Cardiac septum (tissue), 1 donor: ENCODE measurements at places on chromosomes 1 and 21. TPM values are rescaled to one million over a fixed set of nuclear protein-coding genes. Genes with fewer than 3 reads are reported as not detected.

DNA sequence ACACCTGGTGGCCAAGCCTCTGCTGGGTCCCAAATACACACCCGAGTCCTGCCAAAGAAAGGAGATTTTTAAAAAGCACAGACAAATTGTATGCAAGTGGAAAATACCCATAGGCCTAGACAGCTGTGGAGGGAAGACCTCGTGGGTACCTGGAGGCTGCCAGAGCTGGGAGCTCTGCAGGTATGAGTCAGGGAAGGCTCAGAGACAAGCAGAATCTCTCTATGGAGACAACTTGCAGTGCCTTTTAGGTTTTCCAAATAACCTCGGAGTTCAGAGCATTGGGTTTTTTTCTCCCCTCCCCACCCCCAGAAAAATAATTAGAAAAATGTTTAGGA lies 127.7 kb downstream of the EDEM3 start:
- DNase-seq = no peak

The CD1E gene
- not detected for total RNA-seq

- DNase-seq = no peak
Observed at GRCh38 chr1:186499571-186499970, 38.7 kb upstream of the PDC start.

DNA sequence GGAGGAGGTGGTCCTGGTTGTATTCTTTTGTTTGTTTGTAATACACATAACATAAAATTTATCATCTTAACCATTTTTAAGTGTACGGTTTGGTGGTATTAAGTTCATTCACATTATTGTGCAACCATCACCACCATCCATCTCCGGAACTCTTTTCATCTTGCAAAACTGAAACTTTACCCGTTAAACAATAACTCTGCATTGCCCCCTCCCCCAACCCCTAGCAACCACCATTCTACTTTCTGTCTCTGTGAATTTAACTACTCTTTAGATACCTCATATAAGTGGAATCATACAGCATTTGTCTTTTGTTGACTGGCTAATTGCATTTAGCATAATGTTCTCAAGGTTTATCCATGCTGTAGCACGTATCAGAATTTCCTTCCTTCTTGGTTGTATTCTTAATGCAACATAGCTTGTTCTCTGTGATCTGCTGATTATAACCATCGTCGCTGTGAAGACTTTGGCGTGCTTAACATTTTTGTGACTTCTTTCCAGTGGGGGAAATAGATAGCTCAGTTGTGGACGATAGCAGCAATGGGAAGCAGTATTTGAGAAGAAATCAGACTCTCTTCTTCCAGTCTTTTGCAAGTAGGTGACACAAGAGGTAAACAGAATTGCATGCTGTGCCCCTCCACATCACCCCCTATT lies 117.5 kb upstream of the HOOK1 start:
- no peak for DNase-seq

GRCh38 chr1:51009381-51009780 lies 39.3 kb downstream of the CDKN2C start:
- no peak for DNase-seq

The KRTAP19-1 gene
- total RNA-seq = not detected

GRCh38 chr1:72336776-72337175 lies 54.4 kb upstream of the NEGR1 start:
- DNase-seq = no peak

DNA sequence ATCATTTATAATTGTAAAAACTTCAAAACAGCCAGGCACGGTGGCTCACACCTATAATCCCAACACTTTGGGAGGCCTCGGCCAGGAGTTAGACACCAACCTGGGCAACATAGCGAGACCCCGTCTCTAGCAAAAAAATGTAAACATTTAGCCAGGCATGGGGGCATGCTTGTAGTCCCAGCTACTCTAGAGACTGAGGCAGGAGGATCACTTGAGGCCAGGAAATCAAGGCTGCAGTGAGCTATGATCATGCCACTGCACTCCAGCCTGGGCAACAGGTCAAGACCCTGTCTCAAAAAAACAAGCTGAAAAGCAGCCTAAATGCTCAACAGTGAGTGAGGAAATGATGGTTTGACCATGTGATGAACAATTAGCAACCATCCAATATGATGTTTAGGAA lies 7.3 kb downstream of the C1orf167 start:
- DNase-seq = no peak

The KCND3 gene
- total RNA-seq = 14.2 TPM

GRCh38 chr1:93313026-93313425 lies 32.7 kb upstream of the DR1 start:
- no peak for DNase-seq

DNA sequence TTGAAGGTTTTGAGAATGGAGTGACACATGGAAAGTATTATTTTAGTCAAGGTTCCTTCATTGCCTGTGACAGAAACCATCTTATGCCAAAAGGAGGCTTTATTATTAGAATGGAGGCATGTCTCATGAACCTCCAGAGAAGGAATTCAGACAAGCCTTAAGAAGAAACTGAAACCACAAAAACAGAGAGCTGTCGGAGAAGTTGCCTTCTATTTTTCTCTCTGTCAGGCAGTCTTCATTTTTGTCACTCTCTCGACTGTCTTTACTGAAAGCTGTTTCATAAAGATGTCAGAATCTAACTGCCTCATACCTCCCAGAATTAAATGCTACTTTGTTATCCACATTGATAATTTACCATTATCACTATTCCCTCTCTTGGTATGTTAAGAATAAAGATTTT lies 434.7 kb upstream of the ADGRL4 start:
- no peak for DNase-seq
